ENCODE measurements at places on chromosomes 5 and 9.

GRCh38 chr9:121354141-121354540, 15.9 kb downstream of the STOM start:
- DNase-seq, result no peak

GRCh38 chr5:76867827-76868693, 18.2 kb downstream of the S100Z start:
- DNase-seq, result peak; percentile 43

- no peak for DNase-seq
Measured at GRCh38 chr5:107666051-107666655, 4.6 kb downstream of the EFNA5 start.

- no peak for DNase-seq
Measured at GRCh38 chr9:99319048-99319447, 97.0 kb downstream of the SEC61B start.

GRCh38 chr9:85163825-85164224, 494.3 kb downstream of the NTRK2 start:
- no peak for DNase-seq

DNA sequence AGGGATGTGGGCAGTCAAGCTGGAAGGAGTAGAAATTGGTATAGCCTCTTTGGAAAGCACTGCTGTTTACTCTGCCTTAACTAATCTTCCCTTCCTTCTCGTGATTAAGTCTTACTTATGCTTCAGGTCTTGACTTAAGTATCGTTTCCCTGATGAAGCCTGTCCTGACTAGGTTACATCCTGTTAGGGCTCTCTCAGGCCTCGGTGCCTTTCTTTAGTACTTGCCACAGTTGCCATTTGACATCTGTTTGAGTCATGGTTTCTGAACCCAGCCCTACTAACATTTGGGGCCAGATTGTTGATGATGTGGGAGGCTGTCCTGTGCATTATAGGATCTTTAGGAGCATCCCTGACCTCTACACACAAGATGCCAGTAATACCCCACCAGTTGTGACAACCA, 94.4 kb downstream of the GAPVD1 start:
- DNase-seq, result no peak

- DNase-seq, result no peak
Measured at GRCh38 chr5:124111886-124112285, 599.9 kb downstream of the CSNK1G3 start.

DNA sequence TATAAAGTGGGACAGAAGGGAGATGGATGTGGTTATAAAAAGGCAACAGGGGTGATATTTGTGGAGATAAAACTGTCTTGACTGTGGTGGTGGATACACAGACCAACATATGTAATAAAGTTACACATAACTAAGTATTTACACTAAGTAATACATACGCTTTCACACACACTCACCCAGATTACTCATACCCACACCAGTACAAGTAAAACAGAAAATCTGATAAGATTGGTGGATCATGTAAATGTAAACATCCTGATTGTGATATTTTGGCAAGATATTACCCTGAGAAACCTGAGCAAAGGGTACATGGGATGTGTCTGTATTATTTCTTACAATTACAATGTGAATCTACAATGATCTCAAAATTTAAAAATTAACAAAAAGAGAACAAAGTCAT, 53.3 kb upstream of the SLIT3 start:
- no peak for DNase-seq

DNA sequence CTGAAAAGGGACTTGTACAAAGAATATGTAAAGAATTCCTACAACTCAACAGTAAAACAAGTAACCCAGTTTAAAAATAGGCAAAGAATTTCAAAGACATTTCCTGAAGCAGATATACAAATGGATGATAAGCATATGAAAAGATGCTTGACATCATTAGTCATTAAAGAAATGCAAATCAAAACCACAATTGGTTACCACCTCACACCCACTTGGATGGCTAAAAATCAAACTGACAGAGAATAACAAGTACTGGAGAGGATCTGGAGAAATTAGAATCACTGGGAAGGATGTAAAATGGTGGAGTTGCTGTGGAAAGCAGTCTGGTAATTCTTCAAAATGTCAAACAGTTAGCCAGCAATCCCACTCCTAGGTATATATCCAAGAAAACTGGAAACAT, 12.5 kb upstream of the FOXE1 start:
- no peak for DNase-seq

DNA sequence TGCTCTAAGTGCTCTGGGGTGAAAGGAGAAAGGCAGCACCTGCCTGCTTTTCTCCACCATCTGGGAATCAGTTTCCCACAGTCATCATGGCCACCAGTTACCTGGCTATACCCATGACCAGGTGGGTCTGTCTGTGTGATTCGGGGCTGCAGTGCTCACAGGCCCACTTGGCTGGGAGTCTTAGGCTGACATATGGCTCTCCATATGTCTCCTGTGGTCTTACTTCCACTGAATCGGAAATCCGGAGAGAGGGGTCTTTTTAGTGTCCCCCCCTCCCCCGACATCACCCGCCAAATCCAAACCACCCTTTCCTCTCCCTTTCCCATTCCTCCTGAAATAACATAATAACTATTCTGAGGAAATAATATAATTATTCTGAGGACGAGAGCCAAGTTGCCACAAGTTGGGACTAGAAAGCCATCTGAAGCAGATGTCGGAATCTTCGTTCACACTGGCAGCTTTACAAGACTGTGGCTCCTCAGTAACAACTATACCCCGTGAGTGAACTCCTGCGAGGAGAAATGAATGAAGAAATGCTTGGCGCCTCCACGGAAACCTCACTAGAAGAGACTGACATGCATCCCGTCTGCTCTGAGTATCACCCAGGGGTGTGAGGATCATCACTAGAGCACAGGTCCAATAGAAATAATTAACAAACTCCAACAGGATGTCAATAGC, 143.4 kb downstream of the MYO10 start:
- no peak for DNase-seq

DNA sequence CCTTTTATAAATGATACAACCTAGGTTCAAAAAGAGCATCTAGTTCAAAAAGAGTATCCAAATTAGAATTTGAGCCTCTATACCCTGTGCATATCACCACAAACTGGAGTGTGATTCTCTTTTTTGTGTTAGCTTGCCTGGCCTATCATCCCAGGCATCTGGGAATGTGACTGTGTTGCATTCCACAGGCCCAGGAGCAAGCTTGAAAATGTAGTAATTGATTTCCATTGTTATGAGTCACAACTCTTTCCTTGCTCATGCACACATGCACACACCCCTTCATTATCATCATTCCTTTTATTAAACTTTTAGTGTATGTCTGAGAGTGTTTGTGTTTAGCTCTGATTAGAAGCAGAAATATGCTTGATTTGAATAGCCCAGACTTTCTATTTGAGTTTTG, 75.2 kb downstream of the FCHO2 start:
- DNase-seq, result no peak

DNA sequence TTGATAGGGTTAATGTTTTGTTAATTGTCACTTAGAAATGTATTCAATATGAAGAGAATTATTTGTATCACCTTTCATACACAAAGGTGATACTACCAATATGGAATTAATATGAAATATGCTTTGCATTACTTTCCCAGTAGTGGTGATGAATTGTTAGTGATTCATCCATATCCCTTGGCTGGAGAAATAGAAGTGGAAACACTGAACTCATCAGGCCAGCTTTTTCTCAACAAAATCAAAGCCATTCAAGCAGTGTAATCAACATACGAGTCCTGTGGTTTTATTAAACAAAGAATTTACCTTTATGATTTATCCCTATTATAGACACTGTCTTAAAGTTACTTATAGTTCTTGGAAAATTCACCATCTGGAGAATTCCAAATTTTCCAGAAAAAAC, 264.0 kb upstream of the MEF2C start:
- no peak for DNase-seq

DNA sequence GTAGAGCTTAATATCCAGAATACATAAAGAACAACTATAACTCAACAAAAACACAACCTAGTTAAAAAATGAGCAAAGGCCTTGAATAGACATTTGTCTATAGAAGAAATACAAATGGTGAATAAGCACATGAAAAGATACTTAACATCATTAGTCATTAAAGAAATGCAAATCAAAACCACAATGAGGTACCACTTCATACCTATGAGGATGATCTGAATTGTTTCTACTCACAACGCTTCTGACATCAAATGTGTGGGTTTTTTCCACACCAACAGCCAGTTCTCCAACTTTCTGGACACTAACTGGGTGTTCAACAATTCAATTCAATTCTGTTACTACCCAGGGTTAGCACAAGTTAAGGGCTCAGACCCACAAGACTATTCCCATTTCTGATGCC, 22.0 kb downstream of the SREK1IP1 start:
- no peak for DNase-seq

- no peak for DNase-seq
Measured at GRCh38 chr9:78848061-78848460, 551.1 kb downstream of the PSAT1 start.

GRCh38 chr9:124652615-124653393, 118.3 kb downstream of the NR6A1 start:
- DNase-seq, result no peak

DNA sequence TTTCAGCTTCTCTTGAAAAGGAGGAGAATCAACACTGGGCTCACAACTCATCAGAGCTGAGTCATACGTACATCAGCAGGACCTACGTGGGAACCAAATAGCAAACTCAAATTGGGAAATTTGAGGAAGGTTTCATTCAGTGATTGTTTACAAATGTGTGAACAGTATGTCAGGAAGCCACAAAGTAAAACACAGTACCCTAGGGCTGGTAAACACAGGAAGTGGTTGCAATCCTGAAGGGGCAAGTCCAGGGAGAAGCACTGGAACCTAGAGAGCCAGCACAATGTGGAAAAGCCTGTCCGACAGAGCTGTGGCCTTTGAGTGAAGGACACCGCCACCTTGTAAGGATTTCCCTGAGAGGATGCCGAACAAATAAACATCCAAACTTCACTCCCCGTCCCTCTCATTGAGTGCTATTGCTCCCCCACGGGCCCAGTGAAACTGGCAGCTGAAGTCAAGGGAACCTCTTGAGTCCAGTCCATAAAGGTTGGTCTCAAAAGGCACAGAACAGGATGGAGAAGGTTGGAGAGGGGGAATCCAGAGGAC, 26.7 kb upstream of the RICTOR start:
- peak; percentile 11 for DNase-seq

- DNase-seq, result no peak
Measured at GRCh38 chr5:151141535-151141934, 16.0 kb downstream of the ANXA6 start.

- DNase-seq, result no peak
Measured at GRCh38 chr5:76494201-76494600, 91.1 kb downstream of the IQGAP2 start.

GRCh38 chr9:99085949-99086948, 18.7 kb upstream of the TGFBR1 start:
- no peak for DNase-seq

DNA sequence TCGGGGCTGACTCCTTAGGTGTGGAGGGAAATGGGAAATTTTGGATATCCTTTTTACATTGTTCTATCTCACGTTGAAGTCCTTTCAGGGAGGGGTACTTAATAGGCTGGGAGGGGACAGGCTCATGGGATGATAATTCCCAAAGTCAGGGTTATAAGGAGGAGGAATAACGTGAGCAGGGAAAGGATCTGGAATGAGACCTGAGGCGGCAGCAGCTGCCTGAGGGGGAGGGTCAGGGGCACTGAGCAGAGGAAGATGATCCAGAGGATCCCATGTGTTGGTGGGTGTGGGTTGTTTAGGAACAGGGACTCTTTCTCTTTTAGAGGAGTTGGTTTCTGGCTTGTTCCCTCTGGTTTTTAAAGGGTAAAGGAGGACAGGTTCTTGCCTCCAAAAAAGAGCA, 18.7 kb downstream of the IFT74 start:
- no peak for DNase-seq

GRCh38 chr9:17063535-17064135, 71.2 kb upstream of the CNTLN start:
- no peak for DNase-seq

- DNase-seq, result no peak
Measured at GRCh38 chr5:113276001-113276400, 158.8 kb downstream of the TSSK1B start.

- DNase-seq, result no peak
Measured at GRCh38 chr5:159133041-159133741, 33.5 kb upstream of the EBF1 start.

- DNase-seq, result no peak
Measured at GRCh38 chr9:9750719-9751118, 862.1 kb downstream of the PTPRD start.

DNA sequence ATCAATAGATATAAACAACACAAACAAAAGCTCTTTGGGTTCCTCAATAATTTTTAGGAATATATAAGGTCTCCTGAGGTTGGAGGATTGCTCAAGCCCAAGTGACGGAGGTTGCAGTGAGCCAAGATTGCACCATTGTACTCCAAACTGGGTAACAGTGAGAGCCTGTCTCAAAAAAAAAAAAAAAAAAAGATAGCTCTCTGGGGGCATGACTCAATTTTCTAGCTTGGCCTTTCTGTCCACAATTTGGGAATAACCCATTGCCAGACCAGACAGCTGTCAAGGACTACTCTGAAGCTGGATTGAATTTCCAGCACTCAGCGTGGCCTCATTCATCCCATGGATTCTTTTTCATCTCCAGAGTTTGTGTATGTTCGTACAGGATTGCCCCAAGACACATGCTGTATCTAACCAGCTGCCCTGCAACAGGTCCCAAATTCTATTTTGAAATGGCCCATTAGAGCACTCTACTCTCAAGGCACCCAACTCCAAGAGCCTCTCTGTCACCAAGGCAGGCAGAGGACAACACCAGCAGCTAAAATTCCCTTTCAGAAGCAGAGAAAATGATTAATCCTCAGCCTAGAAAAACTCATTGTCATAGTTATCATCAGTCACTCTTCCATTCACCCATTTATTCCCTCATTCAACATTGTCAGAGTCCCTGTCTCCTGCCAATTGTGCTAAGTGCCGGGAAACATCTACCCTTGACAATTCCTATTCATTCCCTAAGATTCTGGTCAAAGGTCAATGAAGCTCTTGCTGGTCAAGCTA, 8.7 kb downstream of the FAM193B start:
- no peak for DNase-seq

DNA sequence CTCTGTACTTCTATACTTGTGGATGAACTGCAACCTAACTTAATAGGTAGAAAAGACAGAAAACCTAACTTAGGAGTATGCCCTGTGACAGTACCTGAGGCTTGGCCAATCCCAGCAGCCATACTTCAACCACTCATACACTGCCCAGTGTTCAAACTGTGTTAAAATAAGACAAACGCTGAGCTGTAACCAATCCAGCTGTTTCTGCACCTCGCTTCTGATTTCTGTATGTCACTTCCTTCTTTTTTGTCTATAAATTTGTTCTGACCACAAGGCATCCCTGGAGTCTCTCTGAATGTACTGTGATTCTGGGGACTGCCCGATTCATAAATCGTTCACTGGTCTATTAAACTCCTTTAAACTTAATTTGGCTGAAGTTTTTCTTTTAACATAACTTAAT, 41.4 kb downstream of the AUH start:
- no peak for DNase-seq
